ENCODE measurements at places on chromosomes 7 and 10.

GRCh38 chr10:70175516-70175915, 5.2 kb upstream of the SAR1A start:
- no peak for DNase-seq

DNA sequence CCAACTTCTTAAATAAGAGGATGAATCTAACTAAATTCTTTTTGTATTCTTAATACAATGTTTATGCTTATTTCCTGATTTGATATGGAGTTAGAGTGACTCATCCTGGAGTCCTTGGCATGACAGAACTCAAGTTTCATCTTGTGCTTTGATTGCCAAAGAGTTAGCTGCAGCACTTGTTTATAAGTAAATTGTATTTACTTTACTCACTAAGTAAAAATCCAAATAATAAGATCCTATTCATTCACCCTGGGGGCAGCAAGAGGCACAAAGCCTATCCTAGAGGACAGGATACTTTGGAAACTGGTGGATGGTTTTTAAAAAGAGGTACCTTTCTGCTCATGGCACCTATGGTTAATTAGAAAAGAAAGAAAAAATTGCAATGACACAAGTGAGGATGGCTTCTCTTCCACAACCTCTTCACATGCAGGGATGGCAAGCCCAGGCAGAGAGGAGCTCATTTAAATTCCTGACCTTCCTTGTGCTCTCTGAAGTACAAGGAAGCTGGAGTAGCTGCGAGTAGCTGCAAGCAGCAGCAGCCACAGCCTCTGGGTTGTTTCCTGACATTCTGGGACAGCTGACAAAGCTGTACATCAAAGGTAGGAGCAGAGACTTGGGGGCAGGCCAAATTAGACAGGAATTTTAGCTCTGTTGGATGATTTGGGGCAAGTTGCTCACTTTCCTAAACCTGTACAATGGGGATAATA, 28.5 kb upstream of the CROT start:
- DNase-seq = no peak

DNA sequence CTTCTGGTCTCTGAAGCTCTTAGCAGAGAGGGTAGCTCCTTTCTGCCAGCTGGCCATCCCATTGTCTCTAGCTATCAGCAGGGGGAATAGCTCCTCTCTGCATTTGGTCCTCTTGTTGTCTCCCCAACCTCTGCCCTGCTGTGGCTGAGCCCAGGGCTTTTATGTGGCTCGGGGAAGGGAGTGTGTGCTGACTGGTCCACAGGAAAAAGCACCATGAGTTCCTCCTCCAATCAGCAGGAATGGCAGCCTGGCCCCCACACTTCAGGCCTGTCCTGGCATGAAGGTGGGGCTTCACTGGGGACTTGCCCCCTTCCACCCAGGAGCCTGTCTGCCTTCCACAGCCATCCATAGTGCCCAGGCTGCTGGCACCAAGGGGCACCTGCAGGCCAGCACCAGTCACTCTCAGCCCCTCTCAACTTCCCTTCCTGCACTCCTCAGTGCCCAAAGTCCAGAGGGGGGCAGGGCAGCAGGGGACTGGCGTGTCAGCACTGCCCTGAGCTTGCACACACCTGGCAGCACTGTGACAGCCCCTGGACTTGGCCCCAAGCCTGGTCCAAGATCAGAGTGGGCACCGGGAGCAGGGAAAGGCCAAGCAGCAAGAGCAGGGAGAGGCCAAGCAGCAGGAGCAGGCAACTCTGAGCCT, 36.2 kb downstream of the NOLC1 start:
- no peak for DNase-seq

GRCh38 chr10:93124580-93125318, 51.1 kb downstream of the CYP26A1 start:
- DNase-seq = no peak

DNA sequence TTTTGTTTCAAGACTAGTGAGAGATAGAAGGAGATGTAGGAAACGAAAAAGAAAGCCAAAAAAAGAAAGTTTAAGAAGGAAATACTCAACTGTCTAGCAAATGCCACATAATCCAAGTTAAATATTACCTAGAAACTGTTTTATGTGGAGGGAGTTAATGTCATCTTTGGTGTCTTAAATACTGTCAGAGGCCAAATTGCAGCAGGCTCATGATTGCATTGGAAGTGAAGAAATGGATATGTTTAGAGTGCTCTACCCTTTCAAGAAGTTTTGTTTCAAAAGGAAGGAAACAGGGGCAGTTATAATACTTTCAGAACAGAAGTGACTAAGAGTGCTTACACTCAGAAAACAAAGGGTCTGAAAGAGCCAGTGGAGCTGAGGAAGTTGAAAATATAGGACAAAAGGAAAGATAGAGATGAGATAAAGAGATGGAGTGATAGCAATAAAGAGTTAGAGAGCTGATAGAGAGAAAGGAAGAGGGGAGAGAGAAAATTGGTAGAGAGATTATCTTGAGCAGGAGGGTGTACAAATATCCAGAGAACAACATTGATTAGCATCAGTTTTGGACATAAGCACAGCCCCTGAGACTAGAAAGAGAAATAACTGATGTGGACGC, 28.0 kb upstream of the GNAI1 start:
- DNase-seq = no peak

GRCh38 chr7:155850766-155851678, 38.8 kb upstream of the SHH start:
- DNase-seq = no peak

DNA sequence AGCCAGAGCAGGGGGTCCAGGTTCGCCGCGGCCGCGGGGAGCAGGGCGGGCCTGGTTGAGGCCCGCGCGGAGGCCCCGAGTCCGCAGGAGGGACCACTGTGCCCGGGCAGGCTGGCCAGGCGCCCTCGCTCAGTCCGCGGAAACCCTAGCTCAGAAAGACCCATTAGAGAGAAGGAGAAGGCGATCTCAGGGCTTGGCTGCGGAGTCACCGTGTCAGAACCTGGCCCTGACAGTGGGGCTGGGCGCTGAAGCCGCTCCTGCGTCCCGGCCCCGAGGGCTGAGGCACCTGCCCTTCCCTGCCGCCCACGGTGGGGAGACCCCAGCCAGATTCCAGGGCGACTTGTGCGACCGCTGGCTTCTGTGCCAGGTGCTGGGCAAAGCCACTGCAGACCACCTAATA, 14.2 kb upstream of the EGFR start:
- DNase-seq = no peak

Data from femur (tissue), 1 donor.